Fibroblast of mammary gland (primary cell): ENCODE measurements at places on chromosomes 2 and 18.

GRCh38 chr2:54725343-54726099 lies 2.1 kb downstream of the EML6 start:
- DNase-seq: no peak

DNA sequence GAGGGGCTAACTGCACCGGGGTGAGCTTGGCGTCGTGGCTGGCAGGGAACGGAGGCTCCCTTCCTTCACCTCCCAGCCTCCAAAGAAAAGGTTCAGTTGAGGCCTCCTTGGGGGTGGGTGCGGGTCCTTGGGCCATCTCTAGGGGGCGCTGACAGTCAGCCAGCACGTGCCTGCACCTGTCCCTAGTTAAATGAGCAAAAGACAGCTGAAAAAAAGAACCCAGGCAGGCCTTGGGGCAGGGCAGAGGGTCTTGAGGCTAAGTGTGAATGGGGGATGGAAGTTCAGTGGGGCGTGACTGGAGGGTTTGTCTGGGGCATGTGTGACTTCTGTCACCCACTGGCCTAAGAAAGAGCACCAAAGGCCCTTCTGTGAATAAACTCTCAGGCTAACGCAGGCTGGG lies 56.4 kb downstream of the ZFP36L2 start:
- DNase-seq: no peak

- DNase-seq: no peak
Observed at GRCh38 chr2:72271276-72271614, 123.6 kb upstream of the CYP26B1 start.

DNA sequence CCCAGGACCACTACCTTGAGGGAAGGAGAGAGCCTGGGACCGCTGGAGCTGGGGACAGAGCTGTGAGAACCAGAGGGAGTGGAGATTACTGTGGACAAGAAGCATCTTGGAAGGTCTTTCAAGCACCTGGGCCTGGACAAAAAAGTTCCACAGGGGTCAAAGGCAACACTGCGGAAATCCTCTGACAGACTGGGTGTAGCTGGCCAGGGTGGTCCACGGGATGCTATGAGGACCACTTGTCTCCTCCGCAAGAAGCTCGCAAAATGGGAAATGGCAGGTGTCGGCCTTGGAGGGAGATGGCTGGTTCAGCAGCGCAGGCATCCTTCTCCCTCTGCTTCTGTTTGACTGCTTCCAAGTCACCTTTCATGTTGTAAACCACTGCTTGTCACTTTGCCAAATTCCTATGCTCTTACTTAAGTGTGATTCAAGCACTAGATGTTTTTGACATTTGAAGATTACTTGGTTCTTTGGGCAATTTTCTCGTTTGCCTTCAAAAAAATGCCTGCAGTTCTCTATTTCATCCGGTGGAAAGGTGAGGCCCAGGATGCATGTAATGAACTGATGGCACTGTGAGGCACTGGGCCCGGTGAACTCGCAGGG lies 27.7 kb downstream of the KLHL29 start:
- DNase-seq: peak; percentile 76

- peak; percentile 96 for DNase-seq
Observed at GRCh38 chr2:62578803-62579640, 73.0 kb upstream of the TMEM17 start.

DNA sequence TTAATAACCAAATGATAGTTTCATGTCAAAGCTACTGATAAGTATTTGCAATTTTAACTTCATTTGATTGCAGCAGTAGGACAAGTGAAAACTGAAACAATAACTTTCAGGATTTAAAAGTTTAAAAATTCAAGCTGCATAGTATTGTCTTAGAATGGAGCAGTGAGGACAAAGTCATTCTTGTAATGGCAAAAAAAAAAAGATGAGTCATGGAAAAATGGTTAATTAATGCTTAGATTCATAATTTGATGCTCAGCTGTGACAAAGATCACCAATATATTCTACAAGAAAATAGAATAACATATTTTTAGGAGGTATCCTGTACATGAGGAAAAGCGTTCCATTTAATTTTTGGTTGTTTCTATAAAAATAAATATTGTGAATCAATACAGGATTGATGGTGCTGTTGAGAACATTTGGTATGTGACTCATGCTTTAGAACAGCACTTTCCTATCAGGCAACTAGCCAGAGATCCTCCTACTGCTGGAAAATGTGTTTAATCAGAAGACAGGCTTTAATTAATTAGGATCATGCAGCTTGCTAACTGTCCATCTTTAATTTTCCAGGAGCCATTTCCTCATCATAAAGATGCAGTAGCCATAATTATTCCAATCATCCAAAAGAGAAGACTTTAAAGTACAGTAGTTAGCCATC lies 239.0 kb upstream of the MMADHC start:
- peak; percentile 49 for DNase-seq

GRCh38 chr18:21012308-21012707 lies 99.3 kb downstream of the ROCK1 start:
- no peak for DNase-seq
